Activated gamma-delta T cell treated with anti-CD3 and anti-CD28 coated beads, Interleukin-2, amount 50 U/mL, for 16 hours (primary cell): ENCODE measurements at places on chromosomes 2 and 18.

DNA sequence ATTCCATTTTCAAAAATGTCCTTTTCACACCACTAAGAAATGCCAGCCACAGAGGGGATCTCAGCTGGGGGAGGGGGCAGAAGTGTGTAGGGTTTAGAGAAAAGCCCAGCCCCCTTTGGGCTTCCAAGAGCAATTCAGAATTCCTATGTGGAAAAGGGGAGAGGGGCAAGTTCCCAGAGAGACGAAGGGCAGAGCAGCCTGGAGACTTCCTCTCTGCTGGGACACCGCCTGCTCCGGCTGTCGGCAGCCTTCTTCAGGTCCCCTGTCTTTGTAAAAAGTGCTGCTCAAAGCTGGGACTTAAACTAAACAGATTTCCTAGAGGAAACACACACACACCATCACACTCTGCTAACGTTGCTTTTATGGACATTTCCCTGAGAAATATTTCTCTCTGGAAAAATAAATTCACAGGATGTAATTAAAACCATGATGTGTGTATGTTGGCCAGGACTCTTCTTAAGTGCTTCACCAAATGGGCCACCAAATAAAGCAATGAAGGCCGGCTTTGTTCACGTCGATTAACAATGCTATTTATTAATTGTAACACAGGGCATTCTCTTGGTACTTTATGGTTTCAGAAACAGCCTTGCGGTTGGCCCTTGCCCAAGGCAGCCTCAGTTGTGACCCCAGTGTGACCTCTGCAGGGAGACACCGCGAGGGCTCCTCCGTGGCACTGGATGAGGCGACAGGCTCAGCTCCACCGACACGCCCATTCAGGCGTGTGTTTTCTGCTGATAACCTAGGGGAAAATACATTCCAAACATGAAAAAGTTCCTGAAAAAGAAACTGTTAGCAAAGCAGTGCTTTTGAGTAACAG is 5.6 kb upstream of the ASB1 start:
- DNase-seq = no peak

- DNase-seq = no peak
Observed at GRCh38 chr2:85009019-85009618, 38.2 kb downstream of the KCMF1 start.

DNA sequence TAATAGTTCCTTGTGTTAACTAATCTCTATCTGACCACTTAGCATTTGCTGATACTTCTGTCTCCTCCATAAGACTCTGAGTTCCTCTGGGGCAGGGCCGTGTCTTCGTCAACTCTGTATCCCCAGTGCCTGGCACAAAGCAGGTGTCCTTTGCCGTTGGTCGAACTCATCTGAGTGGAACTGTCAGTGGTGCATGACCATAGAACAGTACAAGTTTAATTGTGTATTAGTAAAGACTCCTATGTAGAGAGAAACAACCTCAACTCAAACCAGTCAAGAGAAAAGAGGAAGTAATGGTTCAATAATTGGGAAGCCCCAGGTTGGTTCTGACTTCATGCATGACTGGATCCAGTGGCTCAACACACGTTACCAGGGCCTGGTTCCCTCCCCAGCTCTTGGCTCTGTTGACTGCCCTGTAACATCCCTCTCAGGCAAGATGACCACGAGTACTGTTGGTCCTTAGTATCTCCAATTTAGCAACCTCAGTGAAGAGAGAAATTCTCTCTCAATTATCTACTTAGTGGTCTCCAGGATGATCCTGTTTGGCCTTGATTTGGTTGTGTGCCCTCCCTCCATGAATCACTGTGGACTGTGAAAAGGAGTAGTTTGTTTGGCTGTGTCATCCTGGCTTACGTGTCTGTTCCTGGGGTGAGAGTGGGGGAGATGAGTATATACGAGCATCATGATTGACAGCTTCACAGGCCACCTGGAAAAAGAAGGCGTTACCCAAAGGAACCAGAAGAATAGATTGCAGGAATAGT is 58.5 kb upstream of the MSH6 start:
- DNase-seq = no peak

DNA sequence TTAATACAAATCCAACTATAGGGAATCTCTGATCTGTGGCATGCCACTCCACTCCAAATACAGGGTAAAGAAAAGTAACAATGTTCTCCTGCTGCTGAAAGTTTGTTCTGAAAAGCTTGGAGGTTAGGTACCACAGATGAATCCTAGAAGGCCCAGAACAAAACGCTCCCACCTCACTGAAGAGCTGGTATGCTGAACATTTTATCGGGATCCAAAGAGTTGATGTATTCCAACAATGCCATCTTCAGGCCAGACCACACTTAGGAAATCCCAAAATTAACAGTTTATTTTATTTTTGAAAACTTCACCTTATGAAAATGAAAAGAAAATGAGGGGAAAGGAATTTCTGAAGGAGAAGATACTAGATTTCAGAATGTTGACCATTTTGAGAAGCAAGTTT is 145.1 kb upstream of the CDH19 start:
- DNase-seq = no peak

- DNase-seq = no peak
Observed at GRCh38 chr2:2567776-2568175, 236.7 kb upstream of the MYT1L start.

DNA sequence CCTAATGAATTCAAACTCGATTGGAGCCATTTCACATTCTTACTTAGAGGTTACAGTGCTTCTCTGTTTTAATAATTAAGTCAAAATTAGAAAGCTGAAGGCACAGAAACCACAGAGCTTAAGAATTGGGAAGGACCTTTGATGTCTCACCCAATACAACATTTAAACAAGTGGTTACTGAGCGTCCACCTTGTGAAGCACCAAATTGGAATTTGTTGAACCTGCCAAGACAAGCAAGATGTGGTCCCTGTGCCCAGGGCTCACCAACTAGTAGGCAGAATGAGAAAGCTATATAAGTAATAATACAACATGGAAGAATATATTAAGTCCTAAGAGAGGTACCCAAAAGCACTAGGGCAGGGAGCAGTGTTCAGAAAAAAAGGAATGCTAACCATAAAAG is 64.5 kb upstream of the NPAS2 start:
- no peak for DNase-seq

GRCh38 chr18:57433482-57433881 is 1.7 kb upstream of the ONECUT2 start:
- DNase-seq = no peak

- no peak for DNase-seq
Observed at GRCh38 chr2:54758951-54759350, 35.5 kb downstream of the EML6 start.

DNA sequence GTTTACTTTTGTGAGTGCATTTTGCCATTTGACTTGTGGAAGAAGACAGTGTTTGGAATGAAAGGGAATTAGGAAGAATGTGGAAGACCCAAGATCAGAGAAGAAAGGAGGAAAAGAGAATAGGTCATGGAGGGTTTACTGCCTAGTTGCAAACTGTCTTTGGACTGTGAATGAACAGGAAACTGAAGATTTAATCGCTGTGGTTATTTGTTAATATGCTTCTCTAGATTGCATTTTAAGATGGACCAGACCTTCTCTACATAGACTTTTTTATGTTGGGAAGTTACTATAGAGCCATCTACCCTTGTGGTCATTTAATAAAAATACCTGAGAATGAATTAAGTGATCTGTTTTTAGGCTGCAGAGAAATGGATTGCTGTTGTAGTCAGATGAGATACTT is 6.2 kb downstream of the AGPS start:
- no peak for DNase-seq

DNA sequence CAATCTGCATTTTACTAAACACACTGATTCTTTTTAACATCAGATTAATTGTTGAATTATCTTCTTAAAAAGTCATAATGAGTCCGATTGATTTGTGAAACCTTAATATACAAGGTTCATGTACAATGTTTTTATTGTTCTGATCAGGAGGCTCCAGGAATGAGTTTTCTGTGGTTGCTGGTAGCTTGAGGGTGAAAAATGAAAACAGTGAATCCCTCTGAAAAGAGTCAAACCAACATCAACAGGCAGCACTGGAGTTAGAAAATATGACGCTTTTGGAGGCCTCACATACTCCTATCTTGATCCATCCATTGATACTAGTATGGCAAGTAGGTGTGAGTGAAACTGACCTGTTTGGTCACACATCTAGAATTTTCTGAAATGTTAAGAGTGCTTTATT is 216.3 kb upstream of the ETAA1 start:
- no peak for DNase-seq

DNA sequence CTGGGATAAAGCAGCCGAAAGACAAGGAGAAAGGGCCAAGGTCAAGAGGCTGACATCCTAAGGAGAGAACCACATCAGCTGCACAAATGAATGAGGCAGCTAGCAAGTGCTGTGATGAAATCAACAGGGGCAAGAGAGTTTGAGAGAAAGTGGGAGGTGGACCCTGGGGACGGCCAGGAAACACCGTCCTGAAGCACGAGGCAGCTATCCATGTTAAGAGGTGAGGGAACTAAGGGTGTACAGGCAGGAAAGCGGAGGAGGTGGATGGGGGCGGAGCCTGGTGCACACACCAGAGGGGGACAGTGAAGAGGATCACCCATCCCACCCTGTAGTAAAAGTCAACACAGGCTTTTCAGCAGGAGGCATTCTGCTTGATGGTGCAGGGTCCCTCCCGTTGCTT is 52.4 kb downstream of the HDLBP start:
- no peak for DNase-seq

- no peak for DNase-seq
Observed at GRCh38 chr2:100274076-100274475, 48.2 kb downstream of the LONRF2 start.

- no peak for DNase-seq
Observed at GRCh38 chr2:133674433-133675331, 106.4 kb upstream of the NCKAP5 start.

DNA sequence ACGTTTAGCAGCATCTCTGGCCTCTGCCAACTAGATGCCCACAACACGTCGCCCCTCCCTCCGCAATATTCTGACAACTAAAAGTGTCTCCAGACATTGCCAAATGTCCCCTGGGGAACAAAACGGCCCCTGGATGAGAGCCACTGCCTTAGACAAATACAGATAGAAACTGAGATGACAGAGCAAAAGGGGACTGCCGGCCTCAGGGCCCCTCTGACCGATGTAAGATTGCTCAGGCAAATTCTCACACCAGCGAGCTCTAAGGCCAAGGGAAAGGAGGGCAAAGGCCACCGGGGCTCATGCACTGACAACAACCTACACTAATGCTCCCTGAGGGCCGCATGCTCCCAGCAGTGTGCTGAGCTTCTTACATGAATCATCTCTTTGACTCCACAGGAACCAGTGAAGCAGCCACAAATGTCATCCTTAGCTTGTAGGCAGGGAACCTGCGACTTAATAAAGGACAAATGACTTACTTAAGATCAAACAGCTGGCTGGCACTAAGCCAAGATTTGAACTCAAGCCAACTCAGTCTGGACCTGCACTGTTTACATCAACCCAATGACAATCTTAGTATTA is 228.5 kb downstream of the TTC32 start:
- no peak for DNase-seq

DNA sequence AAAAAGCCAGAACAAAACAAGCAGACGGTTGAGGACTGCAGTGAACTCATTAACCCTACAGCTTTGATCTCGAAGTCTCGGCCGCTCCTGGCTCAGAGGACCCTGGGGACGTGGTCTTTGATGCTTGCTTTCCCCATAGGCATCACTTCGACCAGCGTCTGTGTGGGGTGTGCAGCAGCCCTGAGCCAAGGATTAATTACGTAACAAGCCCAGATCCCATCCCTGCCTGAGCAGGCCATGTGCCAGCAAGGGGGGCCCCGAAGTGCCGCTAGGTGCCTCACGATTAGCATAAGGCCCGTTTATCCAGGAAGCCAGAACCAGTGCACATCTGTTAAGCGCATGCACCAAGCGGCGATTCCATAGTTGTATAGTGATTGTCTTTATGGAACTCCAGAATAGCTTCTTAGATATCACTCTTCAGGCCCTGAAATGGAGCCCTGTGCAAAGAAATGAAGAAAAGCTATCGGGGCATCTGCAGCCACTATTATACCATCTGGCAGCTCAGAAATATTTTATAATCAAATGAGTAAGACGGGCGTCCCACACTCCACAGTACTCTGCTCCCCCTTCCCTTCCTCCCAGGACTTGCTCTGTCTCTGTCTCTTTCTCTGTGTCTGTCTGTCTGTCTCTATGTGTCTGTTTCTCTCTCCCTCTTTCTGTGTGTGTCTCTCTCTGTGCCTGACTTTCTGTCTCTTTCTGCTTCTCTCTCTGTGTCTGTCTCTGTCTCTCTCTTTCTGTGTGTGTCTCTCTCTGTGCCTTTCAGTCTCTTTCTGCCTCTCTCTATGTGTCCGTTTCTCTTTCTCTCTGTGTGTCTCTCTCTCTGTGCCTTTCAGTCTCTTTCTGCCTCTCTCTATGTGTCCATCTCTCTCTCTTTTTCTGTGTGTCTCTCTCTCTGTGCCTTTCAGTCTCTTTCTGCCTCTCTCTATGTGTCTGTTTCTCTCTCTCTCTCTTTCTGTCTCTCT is 41.7 kb downstream of the HPCAL1 start:
- DNase-seq = no peak

DNA sequence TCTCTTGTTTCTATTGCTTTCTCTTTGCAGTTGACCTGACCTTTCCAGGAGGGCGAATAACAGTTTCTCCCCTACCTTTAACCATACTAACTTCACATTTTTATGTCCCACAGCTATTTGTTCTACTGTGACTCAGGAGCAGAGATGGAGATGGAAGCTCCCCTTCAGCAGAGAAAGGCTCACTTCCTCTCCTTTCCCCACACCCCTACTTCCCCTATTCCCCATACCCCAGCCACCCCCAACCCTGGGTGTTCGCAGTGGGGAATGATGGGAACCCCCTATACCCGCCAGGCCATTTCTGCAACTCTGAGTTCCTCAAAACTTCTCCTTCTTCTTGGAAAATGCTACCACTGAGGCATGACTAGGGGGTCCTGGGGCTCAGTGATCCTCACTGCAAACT is 285.4 kb upstream of the MGAT5 start:
- no peak for DNase-seq

DNA sequence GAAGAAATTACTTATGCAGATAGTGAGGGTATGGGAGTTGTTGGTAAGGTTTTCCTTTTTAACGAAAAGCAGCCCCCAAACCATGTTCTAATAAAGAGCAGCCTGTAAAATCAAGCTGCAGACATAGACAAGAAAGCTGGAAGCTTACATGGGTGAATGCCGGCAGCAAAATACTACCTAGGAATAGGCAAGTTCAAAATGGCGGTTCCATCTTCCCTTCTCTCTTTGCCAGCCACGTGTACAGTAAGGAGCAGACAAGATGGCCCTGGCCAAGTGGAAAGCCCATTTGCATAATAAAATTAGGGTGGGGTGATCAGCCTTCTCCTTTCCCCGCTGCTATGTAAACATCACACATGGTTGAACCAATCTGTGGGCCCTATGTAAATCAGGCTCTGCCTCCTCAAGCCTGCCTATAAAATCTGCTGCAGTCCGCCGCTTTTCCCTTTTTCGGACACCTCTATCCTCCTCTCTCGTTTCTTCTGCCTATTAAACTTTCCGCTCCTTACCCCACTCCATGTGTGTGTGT is 155.0 kb downstream of the ZBTB7C start:
- DNase-seq = no peak

GRCh38 chr18:47986620-47987387 is 56.3 kb upstream of the SMAD2 start:
- DNase-seq = no peak

- no peak for DNase-seq
Observed at GRCh38 chr2:109638795-109639194, 24.6 kb downstream of the SOWAHC start.

- no peak for DNase-seq
Observed at GRCh38 chr18:49431165-49431962, 29.1 kb downstream of the DYM start.

- no peak for DNase-seq
Observed at GRCh38 chr2:27901234-27901633, 10.7 kb downstream of the BABAM2 start.
